Lower leg skin (tissue), 4 donors: ENCODE measurements at places on chromosomes 3 and 15. TPM values are rescaled to one million over a fixed set of nuclear protein-coding genes. Genes with fewer than 3 reads are reported as not detected.

DNA sequence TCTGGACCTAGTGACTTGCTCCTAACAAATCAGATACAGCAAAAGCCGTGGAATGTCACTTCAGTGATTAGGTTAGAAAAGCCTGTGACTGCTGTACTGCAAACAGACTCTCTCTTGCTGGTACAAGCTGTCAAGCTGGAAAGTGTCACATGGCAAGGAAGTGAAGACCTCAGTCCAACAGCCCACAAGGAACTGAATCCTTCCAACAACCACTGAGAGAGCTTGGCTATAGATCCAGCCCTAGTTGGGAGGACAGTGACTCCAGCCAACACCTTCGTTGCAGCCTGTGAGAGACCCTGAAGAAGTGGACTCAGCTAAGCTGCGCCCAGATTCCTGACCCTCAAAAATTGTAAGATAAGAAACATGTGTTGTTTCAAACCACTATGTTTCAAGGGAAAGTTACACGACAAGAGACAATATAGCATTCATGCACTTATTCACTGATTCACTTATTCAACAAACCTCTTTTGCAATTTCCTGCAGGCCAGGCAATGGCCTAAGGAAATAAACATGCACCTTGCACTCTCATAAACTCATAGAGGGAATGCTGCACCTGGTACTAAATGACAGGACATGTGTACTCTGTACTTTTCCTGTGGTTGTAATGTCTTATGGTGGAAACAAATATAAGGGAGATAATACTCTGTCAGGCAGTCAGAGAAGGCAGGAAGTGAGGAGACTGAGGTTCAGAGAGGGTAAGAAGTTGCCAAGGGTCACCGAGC is 142.9 kb downstream of the CADPS start:
- no peak for DNase-seq

- no peak for DNase-seq
Measured at GRCh38 chr3:153291059-153291685, 129.1 kb downstream of the RAP2B start.

GRCh38 chr3:108125550-108126071 is 34.8 kb upstream of the CD47 start:
- DNase-seq: peak; percentile 80

DNA sequence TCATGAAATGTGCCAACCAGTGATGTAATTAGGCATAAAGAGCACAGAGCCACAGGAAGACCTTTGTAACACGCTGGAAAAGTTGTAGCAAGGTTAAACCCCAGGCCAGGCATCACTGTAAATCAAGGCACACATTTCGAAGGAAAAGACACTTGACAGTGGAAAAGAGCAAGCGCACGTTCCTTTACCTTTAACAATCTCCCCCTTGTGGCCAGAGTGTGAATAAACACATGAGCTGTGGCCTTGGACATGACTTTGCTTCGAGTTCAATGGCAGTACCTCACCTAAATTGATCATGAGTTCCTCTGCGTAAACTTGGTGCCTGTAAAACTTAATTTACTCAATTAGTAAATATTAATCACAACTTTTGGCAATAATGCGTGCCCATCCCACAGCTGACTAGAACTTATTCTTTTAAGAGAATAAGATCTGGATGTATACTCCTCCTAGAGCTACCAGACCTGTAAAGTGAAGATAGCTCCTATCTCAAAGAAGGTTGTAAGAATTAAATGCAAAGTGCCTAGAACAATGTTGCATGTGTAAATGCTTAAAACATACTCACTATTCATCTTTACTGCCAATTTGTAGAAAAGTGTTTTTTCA is 757.0 kb upstream of the NECTIN3 start:
- DNase-seq: peak; percentile 29

DNA sequence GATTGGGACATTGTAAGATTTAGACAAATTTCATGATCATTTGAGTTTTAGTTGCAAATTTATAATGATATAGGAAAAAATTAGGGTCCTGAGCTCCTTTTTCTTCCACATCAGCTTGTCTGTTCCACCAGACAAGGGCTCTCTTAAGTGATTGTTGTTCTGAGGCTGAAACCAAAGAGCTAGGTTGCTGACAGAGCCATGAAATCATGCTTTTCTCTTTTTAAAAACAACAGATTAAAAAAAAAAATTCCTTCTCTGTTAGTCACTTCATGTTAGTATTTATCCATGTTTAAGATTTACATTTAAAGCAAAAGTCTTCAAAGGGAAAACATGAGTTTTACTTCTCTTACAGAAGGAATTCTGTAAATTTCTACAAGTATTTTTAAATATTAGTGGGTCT is 56.8 kb downstream of the ATP2C1 start:
- DNase-seq: no peak

DNA sequence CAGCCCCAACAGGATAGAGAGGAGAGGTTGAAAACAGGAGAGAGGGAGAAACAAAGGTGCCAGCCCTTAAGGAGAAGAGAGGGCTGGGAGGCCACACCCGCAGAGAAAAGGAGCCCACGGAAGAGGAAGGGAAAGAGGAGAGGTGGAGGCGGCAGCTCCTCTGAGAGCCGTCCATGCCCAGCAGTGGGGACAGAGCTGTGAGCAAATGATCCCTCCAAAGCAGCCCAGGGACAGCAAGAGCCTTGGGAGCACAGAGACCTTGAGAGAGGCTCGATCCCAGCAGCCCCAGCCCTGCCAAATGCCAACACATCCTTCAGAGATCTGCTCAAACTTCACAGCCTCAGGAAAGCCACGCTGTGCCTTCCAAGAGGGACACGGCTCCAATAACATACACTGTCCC is 66.7 kb upstream of the CORO2B start:
- peak; percentile 52 for DNase-seq

DNA sequence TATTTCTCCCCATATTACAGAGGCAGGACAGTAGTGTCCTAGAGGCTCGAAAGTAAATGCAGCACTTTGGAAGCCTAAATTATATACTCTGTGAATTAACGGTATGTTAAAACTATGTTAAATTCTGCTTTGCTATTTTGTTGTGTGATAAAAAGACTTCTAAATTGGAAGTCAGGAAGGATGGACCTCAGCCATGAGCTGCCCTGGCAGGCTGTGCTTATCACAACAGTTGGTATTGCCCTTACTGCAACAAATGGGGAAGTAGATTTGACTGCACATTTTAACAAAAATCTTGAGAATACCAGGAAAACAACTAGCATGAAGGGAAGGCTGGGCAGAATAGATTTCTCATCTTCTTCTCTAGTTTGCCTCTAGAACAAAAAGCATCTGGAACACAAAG is 706.6 kb downstream of the SI start:
- no peak for DNase-seq

- DNase-seq: no peak
Measured at GRCh38 chr3:24678021-24678420, 183.4 kb upstream of the THRB start.

GRCh38 chr15:37880009-37880834 is 54.2 kb upstream of the TMCO5A start:
- no peak for DNase-seq

DNA sequence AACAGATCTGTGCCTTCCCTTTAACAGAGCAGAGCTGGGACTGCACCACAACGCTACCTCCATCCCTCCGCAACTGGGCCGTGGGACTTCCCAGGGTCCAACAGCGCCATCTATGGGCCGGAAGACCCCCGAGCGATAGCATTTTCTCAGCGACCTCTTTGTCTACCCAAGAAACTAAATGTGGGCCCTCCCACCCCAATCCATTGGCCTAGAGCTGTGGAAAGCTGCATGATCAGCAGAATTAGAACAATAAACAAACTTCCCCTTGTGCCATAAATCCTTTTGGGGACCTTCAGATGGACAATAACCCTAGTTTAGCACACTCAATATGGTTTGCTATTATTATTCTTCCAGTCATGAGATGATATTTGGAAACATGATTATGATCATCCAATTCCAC is 74.8 kb upstream of the NTRK3 start:
- no peak for DNase-seq

DNA sequence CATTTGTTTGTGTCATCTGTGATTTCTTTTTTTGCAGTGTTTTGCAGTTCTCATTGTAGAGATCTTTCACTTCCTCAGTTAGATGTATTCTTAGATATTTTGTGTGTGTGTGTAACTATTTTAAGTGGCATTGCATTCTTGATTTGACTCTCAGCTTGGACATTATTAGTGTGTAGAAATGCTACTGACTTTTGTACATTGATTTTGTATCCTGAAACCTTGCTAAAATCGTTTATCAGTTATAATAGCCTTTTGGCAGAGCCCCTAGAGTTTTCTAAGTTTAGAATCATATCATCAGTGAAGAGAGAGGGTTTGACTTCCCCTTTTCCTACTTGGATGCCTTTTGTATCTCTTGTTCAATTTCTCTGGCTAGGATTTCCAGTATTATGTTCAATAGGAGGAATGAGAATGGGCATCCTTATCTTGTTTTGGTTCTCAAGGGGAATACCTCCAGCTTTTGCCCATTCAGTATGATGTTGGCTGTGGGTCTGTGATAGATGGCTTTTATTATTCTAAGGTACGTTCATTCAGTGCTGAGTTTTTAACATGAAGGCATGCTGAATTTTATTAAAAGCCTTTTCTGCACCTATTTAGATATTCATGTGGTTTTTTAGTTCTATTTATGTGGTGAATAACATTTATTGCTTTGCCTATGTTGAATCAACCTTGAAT is 211.7 kb downstream of the MBNL1 start:
- no peak for DNase-seq

- DNase-seq: no peak
Measured at GRCh38 chr3:16404349-16404895, 109.1 kb downstream of the RFTN1 start.

DNA sequence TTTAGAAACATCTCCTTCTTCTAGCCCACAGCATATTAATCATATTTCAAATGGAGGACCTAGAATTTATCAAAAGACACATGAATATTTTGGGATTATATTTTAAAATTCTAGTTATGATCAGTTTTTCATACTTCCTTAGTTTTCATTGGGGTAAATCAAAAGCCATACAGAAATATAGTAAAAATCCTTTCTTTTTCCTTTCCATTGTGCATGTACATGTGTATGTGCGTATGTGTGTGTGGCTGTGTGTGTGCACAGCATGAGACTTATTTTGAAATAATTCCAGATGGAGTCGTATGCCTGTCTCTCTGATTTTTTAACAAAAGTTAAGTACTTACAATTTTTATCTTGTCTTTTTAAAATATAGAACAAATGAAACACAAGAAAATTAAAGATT is 94.5 kb downstream of the ARPP21 start:
- no peak for DNase-seq

GRCh38 chr15:77107531-77108355 is 36.8 kb upstream of the TSPAN3 start:
- peak; percentile 89 for DNase-seq

- no peak for DNase-seq
Measured at GRCh38 chr3:102605153-102605552, 170.3 kb downstream of the ZPLD1 start.

- DNase-seq: no peak
Measured at GRCh38 chr3:169822983-169823382, 10.3 kb upstream of the LRRC34 start.

GRCh38 chr15:34314491-34315490 is 22.8 kb downstream of the SLC12A6 start:
- no peak for DNase-seq

GRCh38 chr3:159619341-159619885 is 369.2 kb upstream of the IL12A start:
- DNase-seq: no peak

GRCh38 chr15:81728726-81729125 is 317.1 kb downstream of the MEX3B start:
- no peak for DNase-seq

DNA sequence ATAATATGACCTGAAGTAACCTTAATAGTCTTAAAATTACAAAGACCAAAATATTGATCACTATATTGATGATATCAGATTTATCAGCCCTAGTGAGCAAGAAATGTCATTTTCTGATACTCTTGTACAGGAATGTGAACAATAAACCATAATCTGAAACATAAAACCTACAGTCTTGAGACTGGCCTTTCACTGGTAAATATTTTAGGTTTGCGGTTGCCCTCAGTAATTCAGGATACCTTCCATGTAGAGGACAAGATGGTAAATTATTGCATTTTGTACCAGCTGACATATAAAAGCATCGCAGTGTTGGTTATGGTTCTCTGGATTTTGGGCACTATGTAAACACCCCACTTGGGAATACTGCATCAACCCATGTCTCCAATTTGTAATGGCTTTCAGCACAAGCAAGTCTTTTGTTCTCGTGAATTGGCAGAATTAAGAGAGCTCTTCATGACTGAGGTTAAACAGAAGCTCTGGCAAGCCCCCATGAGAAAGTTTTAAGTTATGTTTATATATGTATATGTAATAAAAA is 128.5 kb downstream of the LMLN start:
- no peak for DNase-seq

DNA sequence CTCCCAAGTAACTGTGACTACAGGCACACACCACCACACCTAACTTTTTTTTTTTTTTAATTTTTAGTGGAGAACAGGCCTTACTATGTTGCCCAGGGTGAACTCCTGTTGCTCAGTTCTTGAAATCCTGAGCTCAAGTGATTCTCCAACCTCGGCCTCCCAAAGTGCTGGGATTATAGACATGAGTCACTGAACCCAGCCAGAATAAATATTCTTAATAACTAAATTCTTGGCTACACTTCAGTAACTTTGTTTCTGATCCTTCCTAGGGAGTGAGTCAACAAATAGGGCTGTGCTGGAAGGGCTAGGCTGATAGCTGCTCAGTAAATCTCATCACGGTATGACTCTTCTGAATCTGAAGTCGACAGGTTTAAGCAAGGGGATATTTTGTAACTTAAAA is 56.6 kb downstream of the P3H2 start:
- no peak for DNase-seq

GRCh38 chr15:90394748-90395442 is 6.9 kb downstream of the IQGAP1 start:
- no peak for DNase-seq

DNA sequence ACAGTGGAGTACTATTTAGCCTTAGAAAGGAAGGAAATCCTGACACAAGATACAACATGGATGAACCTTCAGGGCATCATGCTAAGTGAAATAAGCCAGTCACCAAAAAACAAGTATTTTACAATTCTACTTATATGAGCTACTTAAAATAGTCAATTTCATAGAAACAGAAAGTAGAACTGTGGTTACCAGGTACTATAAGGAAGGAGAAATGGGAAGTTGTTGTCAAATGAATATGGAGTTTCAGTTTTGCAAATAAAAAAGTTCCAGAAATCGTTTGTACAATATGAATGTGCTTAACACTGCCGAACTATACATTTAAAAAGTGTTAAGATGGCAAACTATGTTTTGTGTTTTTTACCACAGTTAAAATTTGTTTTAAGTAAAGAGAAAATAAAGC is 26.8 kb downstream of the TRANK1 start:
- DNase-seq: no peak

GRCh38 chr3:173467501-173467900 is 70.0 kb downstream of the NLGN1 start:
- DNase-seq: no peak

- DNase-seq: no peak
Measured at GRCh38 chr3:64353226-64353625, 128.0 kb upstream of the PRICKLE2 start.

GRCh38 chr15:98541519-98541918 is 106.8 kb upstream of the IGF1R start:
- DNase-seq: no peak

TIMP4 gene
- 14.1 TPM for total RNA-seq

BCHE gene
- total RNA-seq: 6.3 TPM

GXYLT2 gene
- 1.9 TPM for total RNA-seq

ALDH1L1 gene
- total RNA-seq: 5.4 TPM

MORC1 gene
- not detected for total RNA-seq

DPPA2 gene
- total RNA-seq: not detected
